ENCODE measurements at places on chromosomes 1 and 21.

GRCh38 chr1:62613890-62614289, 16.6 kb downstream of the ANGPTL3 start:
- no peak for DNase-seq

GRCh38 chr1:229221106-229222019, 49.5 kb upstream of the RAB4A start:
- no peak for DNase-seq

DNA sequence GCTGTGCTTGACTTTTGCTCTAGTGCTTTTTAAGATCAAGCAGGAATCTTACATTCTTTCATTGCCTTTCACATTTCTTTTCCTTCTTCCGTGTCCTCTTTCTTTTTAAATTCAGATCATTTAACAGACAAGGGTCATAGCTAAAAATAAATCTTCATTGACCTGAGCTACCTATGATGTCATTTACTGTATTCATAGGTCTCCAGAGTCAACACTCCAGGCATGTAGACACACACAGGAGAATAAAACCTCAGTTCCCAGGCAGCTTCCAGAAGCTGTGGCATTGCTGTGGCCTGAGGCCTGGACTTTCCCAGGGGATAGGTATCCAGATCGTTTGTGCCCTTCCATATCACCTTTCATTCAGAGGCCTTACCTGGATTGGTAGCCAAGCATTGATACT, 38.5 kb upstream of the ENAH start:
- DNase-seq, result no peak

- DNase-seq, result no peak
These were observed 34.4 kb upstream of the RNF19B start for GRCh38 chr1:32998997-32999396.

GRCh38 chr1:231923491-231924041, 297.0 kb downstream of the DISC1 start:
- DNase-seq, result no peak

- no peak for DNase-seq
These were observed 128.8 kb downstream of the KCNJ6 start for GRCh38 chr21:37787456-37787855.

- no peak for DNase-seq
These were observed 136.8 kb upstream of the F3 start for GRCh38 chr1:94678202-94678848.

GRCh38 chr1:101898137-101898536, 98.6 kb downstream of the OLFM3 start:
- no peak for DNase-seq

- no peak for DNase-seq
These were observed 391.6 kb downstream of the PBX1 start for GRCh38 chr1:164950541-164950986.

- DNase-seq, result no peak
These were observed at the start of gene TNFRSF4 for GRCh38 chr1:1213345-1214265. Gene TNFRSF4 (minus strand): TSS chr1:1214153. CDS start chr1:1214127, 26 bp downstream.

DNA sequence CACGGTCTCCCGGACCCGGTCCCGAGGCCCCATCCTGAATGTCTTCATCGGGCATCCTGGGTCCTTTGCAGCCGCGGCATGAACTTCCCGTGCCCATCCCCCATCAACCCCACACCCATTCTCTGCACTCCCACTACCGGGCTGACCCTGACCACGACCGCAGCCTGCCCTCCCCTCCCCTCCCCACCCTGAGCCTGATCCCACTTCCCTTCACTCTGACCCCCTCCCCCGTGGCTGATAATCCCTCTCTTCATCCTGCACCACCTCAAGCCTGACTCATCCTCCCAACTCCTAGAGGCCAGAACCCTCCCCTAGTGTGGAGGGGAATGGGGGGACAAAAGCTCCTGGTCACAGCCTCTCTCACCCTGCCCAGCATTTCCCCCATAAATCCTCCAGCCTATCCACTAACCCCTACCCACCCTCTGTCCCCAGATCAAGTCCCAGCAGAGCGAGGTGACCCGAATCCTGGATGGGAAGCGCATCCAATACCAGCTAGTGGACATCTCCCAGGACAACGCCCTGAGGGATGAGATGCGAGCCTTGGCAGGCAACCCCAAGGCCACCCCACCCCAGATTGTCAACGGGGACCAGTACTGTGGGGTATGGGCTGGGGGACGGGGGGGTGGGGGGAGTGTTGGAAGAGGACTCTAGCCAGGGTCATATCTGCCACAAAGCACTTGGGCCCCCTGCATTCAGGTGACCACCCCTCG, 602 bp downstream of the SH3BGRL3 start:
- DNase-seq, result no peak

DNA sequence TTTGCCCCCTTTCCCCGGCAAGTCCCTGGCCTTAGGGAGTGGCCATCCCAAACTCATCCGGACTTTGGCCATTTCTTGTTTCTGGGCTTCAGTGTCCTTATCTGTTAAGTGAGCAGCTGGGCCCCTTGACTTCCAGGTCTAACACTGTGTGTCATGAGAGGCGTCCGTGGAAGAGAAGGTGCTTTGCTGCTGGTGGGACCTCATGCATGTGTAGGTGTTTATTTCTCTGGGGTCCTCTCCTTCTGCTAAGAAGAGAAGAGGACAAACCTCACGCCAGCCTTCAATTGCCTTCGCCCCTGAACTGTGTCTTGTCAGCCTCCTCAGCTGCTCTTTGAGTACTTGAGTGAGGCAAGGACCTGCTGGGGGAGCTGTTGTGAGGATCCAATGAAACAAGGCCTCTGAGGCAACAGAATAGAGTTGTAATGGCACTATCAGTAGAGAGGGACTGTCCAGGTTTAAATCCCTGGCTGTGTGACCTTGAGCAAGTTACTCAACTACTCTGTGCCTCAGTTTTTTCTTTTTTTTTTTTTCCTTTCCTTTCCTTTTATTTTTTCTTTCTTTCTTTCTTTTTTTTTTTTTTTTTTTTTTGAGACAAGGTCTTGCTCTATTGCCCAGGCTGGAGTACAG, 72.5 kb downstream of the RUNX3 start:
- no peak for DNase-seq

GRCh38 chr1:40226192-40226591, 21.5 kb upstream of the TMCO2 start:
- no peak for DNase-seq

DNA sequence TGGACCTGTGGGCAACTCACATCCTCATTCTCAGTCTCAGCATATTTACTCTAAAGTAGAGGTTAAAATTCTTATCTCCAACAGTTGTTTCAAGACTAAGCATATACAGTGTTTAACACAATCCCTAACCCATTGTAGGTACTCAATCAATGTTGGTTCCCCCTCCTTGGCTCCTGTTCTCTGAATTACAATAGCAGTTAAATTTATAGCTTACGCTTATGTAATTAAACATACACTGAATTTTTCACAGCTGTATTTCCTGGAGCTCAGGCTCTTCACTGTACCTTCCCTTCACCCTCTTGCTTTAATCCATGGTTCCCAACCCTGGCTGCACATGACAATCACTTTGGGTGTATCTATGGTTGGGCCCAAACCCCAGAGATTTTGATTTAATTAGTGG, 89.4 kb downstream of the LPAR3 start:
- DNase-seq, result no peak

Data from cortex of kidney (tissue), 1 donor.